Sigmoid colon (tissue), 7 donors: ENCODE measurements at places on chromosomes 3 and 15.
A peak's percentile ranks its signal among the peaks of the same experiment; 100 is the strongest.

DNA sequence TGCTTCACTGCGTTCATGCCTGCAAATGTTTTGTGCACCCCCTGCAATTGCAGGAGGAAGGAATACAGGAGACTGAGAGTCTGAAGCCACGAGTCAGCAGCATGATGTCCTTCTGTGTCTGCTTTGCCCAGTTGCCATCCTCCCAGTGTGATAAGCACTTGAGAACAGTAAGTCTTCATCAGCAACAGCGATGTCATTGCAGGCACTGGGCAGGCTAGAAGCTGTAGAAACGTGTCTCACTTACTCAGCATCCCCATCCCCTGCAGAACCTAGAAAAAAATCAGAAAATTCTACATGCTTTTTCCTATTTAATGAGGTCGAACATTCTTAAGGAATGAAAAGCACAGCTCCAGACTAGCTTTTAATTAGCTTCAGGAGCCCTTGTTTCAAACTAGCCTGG lies 156.5 kb upstream of the LPP start:
- no peak for DNase-seq

GRCh38 chr3:168876346-168877035 lies 780.8 kb upstream of the GOLIM4 start:
- DNase-seq, result no peak

- DNase-seq, result peak; percentile 75
These were observed 405.8 kb downstream of the IGSF11 start for GRCh38 chr3:118628704-118629341.

DNA sequence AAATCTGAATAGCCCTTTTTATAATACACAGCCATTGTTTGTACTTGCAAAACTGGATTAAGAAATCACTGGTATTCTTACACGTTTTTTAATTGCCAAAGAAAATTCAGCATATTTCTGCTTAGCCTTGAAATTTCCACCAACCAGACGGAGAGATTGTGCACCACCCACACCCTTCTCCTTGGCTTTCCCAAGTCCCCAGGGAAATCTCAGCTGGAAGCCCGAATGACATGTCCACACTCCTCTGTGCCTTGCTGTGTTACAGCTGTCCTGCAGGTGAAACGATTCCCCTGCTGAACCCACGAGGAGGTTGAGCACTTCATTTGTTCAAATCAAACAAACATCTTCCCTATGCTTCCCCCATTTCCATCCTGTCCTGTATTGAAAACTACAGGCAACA lies 49.6 kb upstream of the PPARG start:
- peak; percentile 76 for DNase-seq

GRCh38 chr3:16596352-16597032 lies 8.7 kb downstream of the DAZL start:
- DNase-seq, result no peak

GRCh38 chr3:182248349-182248880 lies 536.7 kb downstream of the SOX2 start:
- no peak for DNase-seq

- DNase-seq, result peak; percentile 91
These were observed 140.8 kb downstream of the SMAD6 start for GRCh38 chr15:66842710-66843441.

GRCh38 chr15:60941448-60941847 lies 287.7 kb downstream of the RORA start:
- DNase-seq, result no peak

DNA sequence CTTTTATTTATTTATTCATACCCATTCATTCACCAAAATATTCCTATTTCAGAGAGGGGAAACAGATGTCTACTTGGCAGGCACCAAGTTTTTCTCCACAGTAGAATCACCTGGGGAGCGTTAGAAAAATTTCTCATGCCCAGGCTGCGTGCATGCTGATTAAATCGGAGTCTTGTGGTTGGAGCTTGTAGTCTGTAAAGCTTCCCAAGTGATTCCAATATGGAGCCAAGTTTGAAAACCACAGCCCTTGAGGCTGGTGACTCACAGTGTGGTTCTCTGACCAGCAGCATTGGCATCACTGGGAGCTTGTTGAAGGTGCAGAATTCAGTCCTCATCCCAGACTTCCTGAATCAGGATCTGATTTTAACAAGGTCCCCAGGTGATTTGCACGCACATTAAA lies 49.7 kb downstream of the PDHB start:
- DNase-seq, result no peak

DNA sequence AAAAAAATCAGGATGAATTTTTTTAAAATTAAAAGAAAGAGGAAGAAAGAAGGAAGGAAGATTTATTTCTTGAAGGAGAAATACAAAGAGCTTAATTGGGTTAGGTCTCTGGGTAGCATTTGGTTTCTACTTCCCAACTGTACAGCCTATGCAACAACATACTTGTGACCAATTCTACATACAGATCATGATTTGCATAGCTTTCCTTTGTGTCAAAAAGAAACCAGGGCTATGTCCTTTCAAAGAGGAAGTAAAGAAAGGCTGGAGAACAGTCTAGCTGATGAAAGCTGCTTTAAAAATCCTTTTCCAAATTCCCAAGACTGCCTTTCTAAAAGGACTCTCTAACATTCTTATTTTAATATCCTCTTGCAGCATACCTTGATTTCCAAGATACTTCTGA lies 6.1 kb upstream of the HGD start:
- no peak for DNase-seq

DNA sequence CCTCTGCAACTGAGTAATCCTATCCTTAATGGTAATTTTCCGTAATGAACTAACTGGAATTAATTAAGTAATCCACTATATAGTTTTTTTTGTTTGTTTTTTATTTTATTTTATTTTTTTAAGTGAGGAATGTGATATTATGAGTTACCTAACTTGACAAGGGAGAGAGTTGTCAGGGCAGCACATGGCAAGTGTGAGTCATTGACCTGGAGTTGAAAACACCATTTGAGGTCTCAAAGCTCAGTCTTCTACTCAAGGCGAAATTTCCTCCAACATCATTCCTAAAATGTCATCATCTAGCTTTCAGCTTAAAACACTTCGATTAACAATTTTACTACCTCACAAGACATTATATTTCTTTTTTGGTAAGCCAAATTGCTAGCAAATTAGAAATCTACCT lies 87.8 kb downstream of the NECTIN3 start:
- no peak for DNase-seq

DNA sequence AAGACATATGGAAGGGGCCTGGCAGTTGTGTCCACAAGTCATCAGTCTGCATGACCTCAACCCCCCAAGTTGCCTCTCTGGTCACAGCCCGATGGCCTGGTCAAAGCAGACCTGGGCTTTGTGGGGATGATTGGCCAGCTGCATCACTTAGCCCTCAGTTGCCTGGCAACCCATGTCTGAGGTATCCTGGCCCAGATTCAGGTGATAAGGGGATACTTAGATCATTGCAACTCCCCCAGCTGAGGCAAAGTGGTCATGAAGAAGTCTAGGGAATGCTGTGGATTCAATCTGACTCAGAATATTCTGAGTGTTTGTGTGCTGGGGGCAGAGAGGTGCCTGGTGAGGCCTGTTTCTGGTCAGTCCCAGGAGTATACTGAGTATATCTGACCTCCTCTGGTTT lies 5.0 kb downstream of the GPR156 start:
- DNase-seq, result no peak
